Parietal lobe (tissue), 2 donors: ENCODE measurements at places on chromosomes 13 and 19. TPM values are rescaled to one million over a fixed set of nuclear protein-coding genes. Genes with fewer than 3 reads are reported as not detected.

The PSG6 gene
- total RNA-seq: not detected

The RFPL4A gene
- total RNA-seq: not detected

The PEAK3 gene
- not detected for total RNA-seq

The ZNF805 gene
- total RNA-seq: 44.4 TPM

The ELSPBP1 gene
- total RNA-seq: not detected

The CACTIN gene
- 26.6 TPM for total RNA-seq

The NANOS3 gene
- 3.8 TPM for total RNA-seq

The NPHS1 gene
- total RNA-seq: not detected

The SEMA6B gene
- 36.9 TPM for total RNA-seq

The EFNB2 gene
- 99.2 TPM for total RNA-seq

The CACNG8 gene
- total RNA-seq: 8.5 TPM

The SHISA7 gene
- total RNA-seq: 8.5 TPM

The IGSF23 gene
- total RNA-seq: not detected

The FPR2 gene
- total RNA-seq: not detected

The EBI3 gene
- total RNA-seq: not detected

The C19orf33 gene
- not detected for total RNA-seq

The TICAM1 gene
- 0.63 TPM for total RNA-seq

The SULT2B1 gene
- not detected for total RNA-seq

The CRB3 gene
- total RNA-seq: not detected

The LGI4 gene
- total RNA-seq: 11.3 TPM

The CHMP2A gene
- 72.0 TPM for total RNA-seq

The ZFP14 gene
- total RNA-seq: 44.4 TPM

The PSG11 gene
- total RNA-seq: not detected

The CTXN1 gene
- 38.5 TPM for total RNA-seq

The MUC16 gene
- total RNA-seq: not detected

The TDRD3 gene
- total RNA-seq: 44.1 TPM

The GRK1 gene
- total RNA-seq: 1.3 TPM

The MEIOSIN gene
- total RNA-seq: not detected

The DACH1 gene
- 7.8 TPM for total RNA-seq

The PTH2 gene
- total RNA-seq: not detected

The IGFL2 gene
- 2.2 TPM for total RNA-seq

The ZIC2 gene
- 1.9 TPM for total RNA-seq

The PLIN4 gene
- 0.63 TPM for total RNA-seq

The MYO1F gene
- total RNA-seq: 1.6 TPM

The ERICH6B gene
- total RNA-seq: not detected

The SERPINE3 gene
- 0.63 TPM for total RNA-seq
